Esophagus squamous epithelium (tissue), 5 donors: ENCODE measurements at places on chromosomes 7 and 10.

DNA sequence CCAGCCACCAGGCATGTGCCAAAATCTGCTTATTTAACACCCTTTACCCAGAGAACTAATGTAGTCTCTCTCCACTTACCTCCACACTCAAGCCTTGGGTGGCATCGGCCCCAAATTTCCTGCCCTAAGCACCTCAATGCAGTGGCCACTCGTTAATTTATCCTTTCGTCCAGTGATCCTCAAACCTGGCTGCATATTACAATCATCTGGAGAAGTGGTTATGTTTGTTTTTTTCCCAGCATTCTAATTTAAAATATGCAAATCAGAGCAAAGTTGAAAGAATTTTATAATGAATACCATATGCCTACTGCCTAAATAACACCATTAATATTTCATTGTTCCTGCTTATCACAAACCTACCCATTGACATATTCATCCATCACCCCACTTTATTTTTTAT lies 25.7 kb downstream of the CREB3L2 start:
- no peak for DNase-seq

DNA sequence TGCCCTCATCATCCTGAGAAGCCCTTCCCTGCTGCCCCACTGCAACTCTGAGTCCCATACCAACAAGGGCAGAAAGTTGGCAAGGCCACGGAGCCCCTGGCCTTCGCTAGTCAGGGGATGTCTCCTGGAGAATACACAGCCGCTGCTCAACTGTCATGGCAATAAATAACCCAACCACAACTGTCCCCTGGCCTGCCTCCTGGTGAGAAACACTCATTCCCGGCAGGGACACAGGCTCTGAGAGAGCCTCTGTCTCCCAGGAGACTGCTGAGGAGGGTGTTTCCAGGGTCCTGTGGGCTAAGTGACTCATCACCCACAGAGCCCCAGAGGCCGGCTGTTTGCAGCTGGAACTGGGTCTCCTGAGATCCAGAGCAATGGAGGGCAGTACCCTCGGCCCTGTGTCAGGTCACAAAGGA lies 354.1 kb downstream of the TNS3 start:
- no peak for DNase-seq

- no peak for DNase-seq
These were observed 48.5 kb downstream of the HERPUD2 start for GRCh38 chr7:35646289-35647023.

- no peak for DNase-seq
These were observed 579.3 kb downstream of the SH2D4B start for GRCh38 chr10:81116990-81117389.

DNA sequence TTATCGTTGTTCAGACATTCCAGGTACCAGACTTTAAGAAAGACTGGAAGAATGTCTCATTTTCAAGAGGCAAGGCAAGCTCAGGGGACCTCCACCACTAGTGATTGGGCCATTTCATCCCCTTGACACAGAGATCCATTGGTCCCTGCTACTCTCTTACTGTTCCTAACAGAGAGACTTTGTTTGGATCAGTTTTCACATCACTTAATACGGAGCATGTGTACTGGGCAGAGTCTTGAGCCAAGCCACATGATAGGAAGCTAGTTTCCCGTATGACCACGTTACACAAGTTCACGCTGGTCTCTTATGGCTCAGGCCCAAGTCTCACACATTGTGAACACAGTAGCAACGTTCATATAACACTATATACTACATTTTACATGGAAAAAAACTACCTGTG lies 269.9 kb downstream of the BAMBI start:
- no peak for DNase-seq

GRCh38 chr7:159115601-159116501 lies 28.8 kb downstream of the VIPR2 start:
- no peak for DNase-seq
